ENCODE measurements at places on chromosomes 6 and 20.

- DNase-seq: no peak
Measured at GRCh38 chr20:47970282-47970903, 185.1 kb upstream of the SULF2 start.

DNA sequence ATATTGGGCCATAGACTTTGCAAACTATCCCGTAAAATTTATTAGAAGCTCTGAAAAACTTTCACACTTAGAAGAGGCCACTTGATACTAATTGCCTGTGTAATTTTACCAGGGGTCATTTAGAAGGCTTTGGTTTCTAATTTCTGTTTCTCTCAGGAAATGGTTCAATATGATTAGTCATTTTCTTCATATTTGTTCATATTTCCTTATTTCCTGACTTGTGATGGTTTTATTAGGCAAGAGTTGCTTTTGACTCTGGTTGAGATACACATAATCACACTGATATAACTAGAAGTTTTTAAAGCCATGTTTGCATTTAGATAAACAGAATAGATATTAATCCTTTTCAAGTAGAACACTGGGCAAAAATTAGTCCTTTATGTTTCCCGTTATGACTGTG is 11.8 kb upstream of the HBS1L start:
- no peak for DNase-seq

DNA sequence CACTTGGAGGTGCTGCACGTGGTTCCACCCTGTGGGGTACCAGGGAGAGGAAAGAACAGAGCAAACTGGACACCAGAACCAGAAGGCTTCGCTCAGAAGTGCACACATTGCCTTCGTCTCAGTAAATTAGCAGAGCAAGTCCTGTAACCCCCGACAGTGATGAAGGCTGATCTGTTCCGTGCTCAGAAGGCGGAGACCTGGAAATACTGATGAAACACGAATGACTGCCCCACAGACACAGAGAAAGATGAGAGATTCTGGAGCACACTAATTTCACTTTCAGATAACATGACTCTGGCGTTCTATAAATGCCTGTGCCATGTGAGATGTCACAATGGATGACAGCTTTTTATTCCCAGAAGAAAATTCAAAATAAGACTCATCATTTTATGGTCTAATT is 44.2 kb upstream of the CCR6 start:
- DNase-seq: no peak

DNA sequence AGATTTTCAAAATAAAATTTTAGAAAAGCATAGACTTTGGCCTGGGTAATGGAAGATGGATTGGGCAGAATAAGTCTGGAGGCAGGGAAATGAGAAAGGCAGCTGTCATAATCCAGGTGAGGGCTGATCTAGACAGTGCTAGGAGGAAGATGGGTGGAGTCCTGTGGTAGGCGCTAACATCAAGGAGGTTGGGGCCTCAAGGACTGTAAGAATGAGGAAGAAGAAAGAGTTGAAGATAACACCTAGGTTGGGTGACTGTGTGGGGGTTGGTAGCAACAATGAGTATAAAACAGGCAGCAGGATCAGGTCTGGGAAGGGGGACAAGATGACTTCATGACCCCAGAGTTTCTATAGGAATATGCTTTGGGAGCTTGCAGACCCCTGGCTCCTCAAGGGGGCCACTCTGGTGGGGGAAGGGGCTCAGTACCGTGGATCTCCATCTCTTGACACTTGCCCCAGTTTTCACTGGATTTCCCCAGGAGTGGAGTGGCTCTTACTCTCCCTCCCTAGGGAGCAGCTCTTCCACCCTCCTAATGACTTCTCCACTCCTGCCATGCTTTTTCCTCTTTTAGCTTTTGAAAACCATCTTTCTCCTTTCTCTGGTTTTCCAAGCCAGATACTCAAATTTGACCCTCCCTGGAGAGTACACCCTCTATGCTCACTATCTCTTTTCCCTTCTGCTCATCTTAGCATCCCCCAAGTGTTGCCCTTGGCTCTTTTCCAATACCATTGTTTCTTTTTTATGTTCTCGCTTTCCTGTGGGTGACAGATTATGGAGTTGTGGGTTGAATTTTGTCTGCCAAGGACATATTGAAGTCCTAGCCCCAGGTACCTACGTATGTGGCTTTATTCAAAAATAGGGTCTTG is 14.8 kb downstream of the TRIM31 start:
- DNase-seq: no peak

GRCh38 chr6:148831064-148831463 is 84.2 kb downstream of the UST start:
- peak; percentile 13 for DNase-seq

DNA sequence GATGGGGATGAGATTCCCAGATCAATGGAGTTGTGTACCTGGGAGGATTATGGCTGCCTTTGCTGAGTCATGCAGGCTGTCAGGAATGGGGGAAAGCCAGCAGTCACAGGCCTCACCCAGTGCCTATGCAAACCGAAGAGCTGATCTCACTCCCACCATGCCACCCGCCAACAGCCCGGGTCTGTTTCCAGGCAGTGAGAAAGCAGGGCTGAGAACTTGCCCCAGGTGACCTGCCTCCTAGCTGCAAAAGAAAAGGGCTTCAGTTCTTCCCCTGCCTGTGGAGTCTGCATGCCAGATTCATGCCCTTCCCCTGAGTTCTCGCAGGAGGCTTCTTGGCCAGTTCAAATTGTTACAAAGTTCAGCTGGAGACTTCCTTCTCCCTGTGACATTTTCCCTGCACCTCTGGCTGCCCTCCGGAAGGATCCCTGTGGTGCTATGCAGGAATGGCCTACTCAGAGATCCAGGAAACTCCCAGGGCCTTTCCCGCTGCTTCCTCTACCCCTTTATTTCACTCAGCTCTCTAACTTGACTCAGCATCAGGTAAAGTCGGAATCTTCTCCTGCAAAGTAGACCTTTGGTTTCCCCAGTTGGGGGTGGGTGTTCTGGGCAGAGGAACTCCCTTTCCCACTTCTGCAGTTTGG is 71.5 kb upstream of the B3GAT2 start:
- DNase-seq: no peak

DNA sequence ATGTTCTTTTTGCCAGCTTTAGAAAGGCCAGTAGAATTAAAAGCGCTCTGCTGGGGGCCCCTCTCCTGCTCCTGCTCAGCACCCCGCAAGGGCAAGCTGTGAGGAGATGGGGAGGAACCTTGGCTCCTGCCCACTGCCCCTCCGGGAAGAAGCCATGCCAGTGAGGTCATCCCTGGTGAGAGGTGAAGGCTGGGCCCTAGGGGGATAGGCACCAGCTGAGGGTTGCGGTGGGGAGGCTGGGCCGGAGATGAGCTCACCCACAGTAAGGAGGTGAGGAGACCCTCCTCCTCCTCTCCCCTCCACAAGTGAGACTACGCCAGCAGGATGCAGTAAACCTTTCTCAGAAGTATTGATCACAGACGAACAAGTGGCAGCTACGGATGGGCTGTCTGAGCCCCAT is 32.1 kb downstream of the LRFN2 start:
- no peak for DNase-seq

- DNase-seq: no peak
Measured at GRCh38 chr6:22295145-22295544, 1.7 kb downstream of the PRL start.

DNA sequence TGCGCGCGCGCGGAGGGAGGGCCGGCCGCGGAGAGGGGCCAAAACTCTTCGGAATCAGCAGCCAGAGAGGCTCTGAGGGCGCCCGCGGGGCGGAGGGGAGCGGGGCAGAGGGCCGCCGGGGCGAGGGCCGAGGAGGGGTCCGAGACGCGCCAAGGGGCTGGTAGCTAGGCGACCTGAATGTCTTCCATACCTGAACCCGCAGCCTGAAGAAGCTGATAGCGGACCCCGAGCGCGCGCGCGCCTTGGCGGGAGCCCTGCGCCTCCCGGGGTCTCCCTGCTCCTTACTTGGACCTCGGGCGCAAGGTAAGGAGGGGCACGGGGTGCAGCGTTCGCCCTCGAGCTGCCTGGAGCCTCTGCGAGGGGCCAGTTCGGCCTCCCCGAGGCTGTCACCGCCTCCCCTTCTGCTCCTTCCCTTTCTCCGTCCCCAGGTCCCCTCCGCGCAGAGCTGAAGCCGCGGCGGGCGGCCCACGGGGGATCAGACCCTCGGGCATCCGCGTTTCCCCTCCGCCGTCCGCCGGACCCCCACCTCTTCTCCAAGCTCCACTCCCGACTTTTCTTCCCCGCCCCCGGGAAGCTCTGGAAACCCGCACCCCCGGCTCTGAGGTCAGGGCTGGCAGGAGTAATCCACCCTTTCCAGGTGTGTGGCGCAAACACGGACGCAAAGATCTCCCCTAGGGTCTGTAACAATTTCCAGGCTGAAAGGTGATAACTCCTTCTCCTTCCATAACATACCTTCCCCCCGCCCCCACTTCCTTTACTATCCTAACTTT is 13.1 kb upstream of the DEK start:
- DNase-seq: no peak

DNA sequence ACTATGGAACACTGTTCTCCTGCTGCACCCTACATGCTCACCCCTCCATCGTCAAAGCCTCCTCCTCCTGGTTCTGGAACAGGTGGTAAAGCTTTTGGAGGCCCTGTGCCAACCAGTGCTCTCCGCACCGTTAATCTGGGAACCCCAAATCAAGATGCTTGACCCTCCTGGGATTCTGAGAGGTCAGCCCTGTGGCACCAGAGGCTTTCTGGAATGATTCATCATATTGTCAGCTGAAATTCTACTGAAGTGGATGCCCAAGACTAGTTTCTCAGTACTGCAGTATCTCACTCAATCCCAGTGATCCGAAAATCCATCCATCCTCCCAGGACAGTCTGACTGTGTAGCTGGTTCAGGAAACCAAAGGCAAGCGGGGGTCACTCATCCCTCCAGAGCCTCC is 92.7 kb downstream of the TRERF1 start:
- DNase-seq: no peak

DNA sequence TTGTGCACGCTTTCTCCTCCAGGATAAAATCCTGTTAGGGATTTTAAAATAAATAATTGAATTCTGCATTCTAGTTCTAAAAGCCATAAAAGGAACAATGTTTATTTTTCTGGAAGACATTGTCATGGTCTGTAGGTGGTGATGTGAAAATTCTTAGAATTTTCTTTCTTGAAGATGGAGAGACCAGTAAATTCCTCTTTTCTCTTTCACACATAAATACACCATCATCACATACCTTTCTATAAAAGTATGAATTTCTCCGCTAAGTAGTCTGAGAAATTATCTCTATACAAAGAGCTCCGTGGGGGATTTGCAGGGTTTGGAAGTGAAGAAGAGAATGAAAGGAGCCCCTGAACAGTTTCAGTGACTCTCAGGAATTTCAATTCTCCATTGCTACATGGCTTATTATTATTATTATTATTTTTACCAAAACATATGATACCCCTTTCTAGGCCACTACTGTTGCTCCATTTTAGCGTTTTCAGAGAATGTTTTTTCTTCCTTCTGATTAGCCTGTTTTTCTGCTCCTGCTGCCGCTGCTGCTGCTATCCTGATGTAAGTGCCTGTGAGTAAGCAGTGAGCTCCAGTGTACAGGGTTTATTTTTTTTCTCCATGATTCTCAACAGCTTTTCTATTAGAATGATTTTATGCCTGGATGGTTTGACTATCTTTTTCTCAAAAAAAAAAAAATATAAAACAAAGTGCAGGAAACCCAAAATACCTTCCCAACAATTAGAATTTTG is 145.8 kb downstream of the SAMD5 start:
- DNase-seq: no peak

GRCh38 chr6:56716229-56716628 is 73.5 kb upstream of the DST start:
- no peak for DNase-seq

- DNase-seq: no peak
Measured at GRCh38 chr6:110329714-110330436, 28.3 kb downstream of the METTL24 start.

DNA sequence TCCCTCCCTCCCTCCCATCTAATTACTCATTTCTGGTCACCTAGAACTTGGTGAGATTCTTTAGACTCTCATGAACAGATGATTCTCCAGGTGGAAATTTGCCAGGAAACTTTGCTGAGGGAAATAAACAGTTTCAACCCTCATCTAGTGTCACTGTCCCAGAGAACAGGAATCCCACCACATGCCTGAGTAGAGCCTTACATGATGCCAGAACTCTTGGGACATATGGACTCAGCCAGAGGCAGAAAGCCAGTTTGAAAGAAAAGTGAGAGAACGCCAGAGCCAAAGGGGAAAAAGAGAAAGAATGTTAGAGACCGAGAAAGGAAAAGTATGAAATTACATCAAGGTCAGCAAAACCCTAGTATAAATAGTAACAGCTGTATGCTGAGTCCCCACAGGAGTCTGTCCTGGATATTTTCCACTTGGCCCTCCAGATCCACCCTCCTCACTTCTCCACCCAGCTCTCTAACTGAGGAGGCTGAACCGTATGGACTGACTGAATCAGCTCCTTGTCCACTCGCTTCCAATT is 127.5 kb upstream of the COL21A1 start:
- no peak for DNase-seq

GRCh38 chr20:13220194-13220903 is 725 bp upstream of the ISM1 start:
- no peak for DNase-seq

DNA sequence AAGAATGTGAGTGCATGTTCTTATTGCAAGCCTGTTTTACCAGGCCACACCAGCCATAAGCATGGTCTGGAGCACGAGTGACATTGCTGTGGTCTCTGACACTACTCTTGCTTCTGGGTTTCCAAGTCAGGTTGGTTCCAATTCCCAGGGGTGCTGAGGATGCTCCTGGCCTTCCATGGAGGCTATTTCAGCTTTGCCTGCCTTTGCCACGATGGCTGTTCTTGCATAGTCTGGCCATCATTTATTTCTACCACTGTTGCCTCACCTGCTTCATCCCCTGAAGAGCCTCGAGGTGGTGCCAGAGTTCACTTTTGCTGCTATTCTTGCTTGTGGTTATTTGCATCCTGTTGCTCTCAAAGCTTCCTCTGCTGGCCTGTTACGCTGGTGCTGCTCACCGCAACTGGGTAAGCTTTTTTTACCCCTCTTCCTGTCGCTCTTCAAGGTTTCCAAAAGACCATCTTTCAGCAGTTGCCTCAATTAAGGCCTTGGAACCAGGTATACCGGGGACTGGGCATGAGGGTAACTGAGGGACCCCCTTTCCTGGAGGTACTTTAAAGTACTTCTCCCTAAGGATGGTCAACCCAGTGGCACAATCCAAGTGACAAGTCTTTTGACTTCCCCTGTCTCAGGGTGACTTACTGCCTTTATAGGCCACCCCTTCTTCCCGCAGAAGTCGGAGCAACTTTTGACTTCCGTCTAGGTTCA is 64.5 kb downstream of the AKAP7 start:
- peak; percentile 75 for DNase-seq

DNA sequence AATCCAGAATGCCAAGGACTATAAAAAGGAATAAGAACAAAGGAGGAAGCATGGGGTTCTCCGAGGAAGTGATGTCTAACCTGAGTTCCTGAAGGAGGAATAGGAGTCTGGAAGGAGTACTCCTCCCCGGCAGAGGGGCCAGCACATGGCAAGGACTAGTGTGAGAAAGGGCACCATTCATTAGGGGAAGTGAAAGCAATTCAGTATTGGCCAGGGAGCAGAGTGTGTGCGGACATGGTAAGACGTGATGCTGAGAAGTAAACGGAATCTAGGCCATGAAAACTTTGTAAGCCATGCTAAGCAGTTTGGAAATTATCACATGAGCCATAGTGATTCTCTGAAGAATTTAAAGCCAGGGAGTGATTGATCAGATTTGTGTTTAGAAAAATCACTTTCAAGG is 218.9 kb upstream of the PRDM1 start:
- DNase-seq: no peak

Measured in naive B cell (primary cell).